Sciatic nerve (tissue), 2 donors: ENCODE measurements at places on chromosomes 4 and X. TPM values are rescaled to one million over a fixed set of nuclear protein-coding genes. Genes with fewer than 3 reads are reported as not detected.

ADAM29 gene
- not detected for total RNA-seq

MMRN1 gene
- total RNA-seq = 8.5 TPM

FMR1NB gene
- not detected for total RNA-seq

BTK gene
- 9.7 TPM for total RNA-seq

UGT2B15 gene
- total RNA-seq = not detected

ARMCX4 gene
- total RNA-seq = 34.1 TPM

TRPC3 gene
- total RNA-seq = 0.98 TPM

SLC35A2 gene
- 19.2 TPM for total RNA-seq

DLG3 gene
- 14.8 TPM for total RNA-seq

SLC2A9 gene
- 7.4 TPM for total RNA-seq

IDH3G gene
- 39.9 TPM for total RNA-seq

GDPD2 gene
- total RNA-seq = 0.22 TPM

GCNA gene
- 3.6 TPM for total RNA-seq

SMARCA1 gene
- total RNA-seq = 50.3 TPM

TEX11 gene
- not detected for total RNA-seq

SPANXD gene
- total RNA-seq = not detected

PRICKLE3 gene
- 9.9 TPM for total RNA-seq

SRPK3 gene
- 1.1 TPM for total RNA-seq

SUPT20HL1 gene
- total RNA-seq = not detected

KIF4A gene
- 0.18 TPM for total RNA-seq

C4orf50 gene
- total RNA-seq = 0.09 TPM

DCHS2 gene
- not detected for total RNA-seq

DCAF12L2 gene
- total RNA-seq = 0.22 TPM

CFAP47 gene
- 0.18 TPM for total RNA-seq

TCEANC gene
- total RNA-seq = 10.9 TPM

SCARB2 gene
- 145 TPM for total RNA-seq

MAP3K15 gene
- 0.13 TPM for total RNA-seq

FRMD7 gene
- total RNA-seq = not detected

C1QTNF7 gene
- 3.3 TPM for total RNA-seq

TMEM156 gene
- 0.62 TPM for total RNA-seq

MAGEE2 gene
- total RNA-seq = 0.53 TPM
